Activated T-cell treated with anti-CD3 and anti-CD28 coated beads, Interleukin-2, amount 50 U/mL, for 4 hours (primary cell): ENCODE measurements at places on chromosomes 5 and 9.
A peak's percentile ranks its signal among the peaks of the same experiment; 100 is the strongest.

- DNase-seq, result no peak
Observed at GRCh38 chr5:5483880-5484598, 61.6 kb downstream of the ICE1 start.

DNA sequence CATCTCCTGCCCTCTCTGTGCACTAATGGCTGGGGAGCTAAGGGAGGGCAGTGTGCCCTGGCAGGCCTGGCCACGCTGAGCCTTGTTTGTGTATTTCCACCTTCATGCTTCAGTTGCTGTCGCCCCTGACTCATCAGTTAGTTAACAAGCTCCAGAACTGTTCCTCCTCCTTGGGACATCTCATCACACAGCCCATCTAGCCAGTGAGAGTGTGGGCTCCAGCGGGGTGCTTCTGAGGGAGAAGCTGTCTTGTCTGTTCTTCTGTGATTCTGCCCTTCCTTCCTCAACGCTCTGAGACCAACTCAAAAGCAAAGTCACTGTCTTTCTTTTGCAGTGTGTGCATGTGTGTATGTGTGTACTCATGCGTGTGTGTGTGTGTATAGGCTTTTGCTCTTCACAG is 58.3 kb upstream of the CPEB4 start:
- no peak for DNase-seq

DNA sequence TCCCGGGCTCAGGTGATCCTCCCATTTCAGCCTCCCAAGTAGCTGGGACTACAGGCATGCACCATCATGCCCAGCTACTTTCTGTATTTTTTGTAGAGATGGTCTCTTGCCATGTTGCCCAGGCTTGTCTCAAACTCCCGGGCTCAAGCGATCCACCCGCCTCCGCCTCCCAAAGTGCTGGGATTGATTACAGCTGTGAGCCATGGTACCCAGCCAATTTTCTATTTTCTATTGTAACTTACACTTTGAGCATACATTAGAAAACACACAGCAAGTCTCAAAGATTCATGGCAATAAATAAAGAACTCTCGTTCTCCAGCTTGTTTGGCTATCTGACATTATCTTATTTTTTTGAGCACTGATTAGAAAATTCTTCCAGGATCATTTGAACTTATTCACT is 228.7 kb downstream of the ADAMTS6 start:
- no peak for DNase-seq

DNA sequence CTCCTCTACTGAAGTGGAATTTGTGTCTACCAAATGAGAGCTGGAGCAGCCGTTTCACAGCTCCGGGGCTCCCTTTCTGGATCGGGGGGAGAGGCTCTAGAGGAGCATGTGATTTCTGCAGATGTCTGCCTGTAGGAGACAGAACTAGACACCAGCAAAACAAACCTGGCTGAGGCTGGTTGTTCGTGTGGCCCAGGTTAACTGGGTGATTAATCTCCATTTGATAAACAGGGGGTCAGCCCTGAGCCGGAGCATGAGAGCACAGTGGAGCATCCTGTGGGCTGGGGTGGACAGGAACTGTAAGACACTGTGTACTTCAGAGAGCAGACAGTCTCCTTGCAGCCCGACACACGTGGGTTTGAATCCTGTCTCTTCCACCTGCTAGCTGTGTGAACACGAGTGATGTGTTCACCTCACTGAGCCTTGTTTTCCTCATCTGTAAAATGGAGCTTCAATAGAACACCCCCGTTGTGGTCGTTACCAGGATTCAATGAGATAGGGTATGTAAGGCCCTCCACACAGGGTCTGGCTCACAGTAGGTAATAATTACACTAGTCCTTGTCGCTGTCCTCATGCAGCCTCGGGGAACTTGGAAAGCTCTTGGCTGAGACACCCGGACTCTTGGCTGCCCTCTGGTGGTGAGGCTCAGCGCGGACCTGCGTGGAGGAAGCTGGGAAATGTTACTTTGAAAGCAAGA is 12.9 kb downstream of the CXCL14 start:
- peak; percentile 53 for DNase-seq

DNA sequence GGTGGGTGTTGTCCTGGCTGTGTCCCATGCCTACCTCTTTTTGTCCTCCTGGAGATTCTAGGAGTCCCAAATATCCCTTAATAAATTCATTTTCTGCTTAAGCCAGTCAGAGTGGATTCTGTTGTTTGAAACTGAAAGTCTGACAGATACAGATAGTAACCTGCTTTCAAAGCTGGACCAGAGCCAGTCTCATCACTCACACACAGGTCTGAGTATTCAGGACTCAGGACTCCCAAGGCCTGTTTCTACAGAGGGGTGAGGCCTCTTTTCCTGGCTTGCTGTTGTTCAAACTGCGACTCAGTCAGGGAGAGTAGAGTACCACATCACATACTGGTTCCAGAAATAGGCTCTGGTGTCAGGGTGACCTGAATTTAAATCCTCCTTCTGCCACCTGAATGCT is 190.1 kb downstream of the PAX5 start:
- no peak for DNase-seq

DNA sequence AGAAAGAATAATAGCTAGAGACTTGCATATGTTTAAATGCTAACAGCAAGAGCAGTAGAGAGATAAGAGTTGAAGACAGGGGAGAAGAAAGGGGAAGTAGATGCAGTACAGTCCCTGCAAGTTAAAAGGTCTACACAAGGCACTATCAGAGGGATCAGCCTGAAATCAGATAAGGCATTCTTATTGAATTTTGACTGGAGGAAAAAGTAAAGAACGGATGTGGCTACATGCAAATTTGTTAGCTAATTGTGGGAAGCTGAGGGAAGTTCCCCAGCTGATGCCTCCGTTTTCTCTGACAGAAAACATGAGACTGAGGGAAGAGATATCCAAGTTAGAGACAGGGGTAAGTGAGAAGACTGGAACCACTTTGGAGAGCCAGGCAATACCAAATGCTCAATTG is 12.9 kb upstream of the RHOBTB3 start:
- DNase-seq, result no peak

DNA sequence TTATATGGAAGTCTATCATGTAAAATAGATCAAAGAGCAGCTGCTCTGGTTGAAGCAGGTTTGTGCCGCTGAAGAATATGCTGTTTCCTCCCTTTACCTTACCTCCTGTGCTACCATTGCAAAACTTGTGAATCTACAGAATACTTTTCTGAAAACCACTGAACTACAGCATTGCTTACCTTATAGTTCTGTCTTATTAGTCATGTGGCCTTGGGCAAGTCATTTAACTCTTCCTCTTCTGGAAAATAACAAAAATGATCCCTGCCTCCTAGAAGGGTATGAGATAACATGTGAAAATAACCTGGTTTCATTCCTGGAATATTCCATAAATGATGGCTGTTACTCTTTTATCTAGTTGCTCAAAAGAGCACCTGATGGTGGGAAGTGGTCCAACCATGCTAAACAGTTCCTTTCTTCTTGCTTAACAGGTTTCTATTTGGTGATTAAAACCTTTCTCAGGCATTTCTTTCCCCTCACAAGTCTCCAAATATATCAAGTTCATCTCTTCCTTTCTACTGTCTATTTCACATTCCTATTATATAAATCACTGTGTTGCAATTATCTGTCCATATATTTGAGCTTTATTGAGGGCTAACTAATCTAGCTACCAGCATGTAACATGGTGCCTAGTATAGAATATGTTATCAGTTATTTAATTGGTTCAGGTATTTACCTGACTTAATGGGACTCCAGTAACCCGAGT is 15.0 kb downstream of the TRIM32 start:
- DNase-seq, result no peak

DNA sequence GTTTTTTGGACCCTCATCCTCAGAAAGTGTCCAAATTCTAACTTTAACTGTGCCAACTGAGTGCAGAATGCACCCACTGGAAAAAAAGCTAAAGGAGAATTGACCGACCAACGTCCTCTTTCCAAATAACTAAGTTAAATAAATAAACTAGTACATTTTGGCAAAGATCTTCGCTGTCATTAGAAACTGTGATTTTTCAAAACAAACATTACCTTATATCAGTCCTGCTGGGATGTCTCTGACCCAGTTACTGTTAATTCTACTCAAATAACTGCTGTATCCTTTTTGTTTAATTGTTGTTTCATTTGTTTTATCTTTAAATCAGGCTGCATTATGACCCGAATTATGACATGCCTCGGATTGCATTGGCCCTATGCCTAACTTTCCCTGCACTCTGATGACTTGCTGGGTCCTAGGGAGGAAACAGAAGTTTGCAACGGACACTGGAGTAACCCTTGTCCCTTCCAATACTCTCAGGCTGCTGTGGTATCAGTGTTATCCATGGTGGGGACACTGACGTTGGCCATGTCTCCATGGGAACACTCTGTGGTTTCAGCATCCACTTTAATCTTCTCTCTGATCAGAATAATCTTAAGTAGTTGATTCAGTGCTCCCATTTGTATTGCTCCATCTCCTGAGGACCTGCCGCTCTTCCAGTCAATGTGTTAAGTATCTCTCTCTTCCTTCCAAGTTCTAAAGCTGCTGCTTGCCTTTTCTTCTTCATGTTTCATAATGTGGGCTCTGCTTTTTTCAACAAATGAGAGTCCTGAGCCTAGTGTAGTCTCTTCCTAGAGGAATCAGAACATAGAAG is 11.1 kb upstream of the IFNA5 start:
- no peak for DNase-seq

- no peak for DNase-seq
Observed at GRCh38 chr5:9845185-9845584, 215.0 kb upstream of the TAS2R1 start.

- DNase-seq, result no peak
Observed at GRCh38 chr5:89830691-89831090, 578.9 kb downstream of the CETN3 start.

GRCh38 chr5:79181419-79182022 is 54.4 kb upstream of the JMY start:
- no peak for DNase-seq

GRCh38 chr5:96114736-96115135 is 153.1 kb upstream of the ELL2 start:
- no peak for DNase-seq

DNA sequence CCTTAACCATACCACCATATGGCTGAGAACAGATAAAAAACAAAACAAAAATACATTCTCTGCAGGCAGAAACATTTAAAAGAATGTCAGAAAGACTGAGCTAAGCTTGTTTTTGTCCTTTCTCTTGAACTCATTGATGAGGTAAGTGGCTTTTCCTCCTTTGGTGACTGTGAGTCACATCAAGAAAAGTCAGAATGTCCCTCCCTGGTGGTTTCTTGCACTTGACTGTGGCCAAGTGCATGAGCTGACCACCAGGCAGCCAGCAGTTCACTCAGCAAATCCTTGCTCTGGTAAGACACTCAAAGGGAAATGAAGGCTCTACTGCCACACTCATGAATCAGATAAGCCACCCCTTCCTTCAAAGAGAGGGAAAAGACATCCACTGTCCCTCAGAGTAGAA is 970.9 kb downstream of the TAF11L14 start:
- no peak for DNase-seq

- no peak for DNase-seq
Observed at GRCh38 chr9:74132986-74133385, 364.1 kb upstream of the RORB start.

GRCh38 chr5:34742061-34742460 is 85.9 kb downstream of the RAI14 start:
- DNase-seq, result no peak

DNA sequence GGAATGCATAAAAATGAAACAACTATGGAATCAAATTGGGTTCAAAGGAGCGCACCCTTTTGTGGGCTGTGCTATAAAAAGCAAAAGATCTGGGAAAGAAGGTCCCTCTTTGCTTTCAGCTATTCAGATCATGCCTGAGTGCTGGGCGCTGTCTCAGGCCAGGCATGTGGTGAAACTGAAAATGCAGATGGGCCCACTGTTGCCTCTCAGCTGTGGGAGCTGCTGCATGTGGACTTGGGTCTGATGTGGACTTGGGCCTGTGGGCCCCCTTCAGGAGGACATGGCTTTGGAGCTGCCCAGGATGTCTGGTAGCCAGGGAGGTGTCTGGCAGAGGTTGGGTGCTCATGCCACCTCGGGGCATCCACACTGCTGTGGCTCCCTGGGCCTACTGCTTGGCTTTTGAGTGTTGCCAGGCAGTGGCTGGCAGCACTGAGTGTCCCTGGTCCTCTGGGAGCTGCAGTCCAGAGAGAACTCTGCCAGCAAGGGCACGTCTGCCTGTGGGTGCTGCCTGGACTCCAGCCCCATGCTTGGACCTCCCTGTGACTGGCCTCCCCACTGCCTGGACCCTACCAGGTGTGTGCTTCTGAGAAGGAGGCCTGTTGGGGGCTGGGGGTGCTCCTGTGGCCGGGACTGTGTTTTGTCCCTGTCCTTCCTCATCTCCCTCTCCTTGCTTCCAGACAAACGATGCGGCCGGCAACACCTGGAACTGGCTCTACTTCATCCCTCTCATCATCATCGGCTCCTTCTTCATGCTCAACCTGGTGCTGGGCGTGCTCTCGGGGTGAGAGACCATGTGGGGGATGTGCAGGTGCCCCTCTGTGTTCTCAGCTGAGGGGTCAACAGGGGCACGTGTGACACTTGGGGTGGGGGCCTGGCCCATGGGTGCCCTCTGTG is 74.3 kb downstream of the CACNA1B start:
- no peak for DNase-seq

DNA sequence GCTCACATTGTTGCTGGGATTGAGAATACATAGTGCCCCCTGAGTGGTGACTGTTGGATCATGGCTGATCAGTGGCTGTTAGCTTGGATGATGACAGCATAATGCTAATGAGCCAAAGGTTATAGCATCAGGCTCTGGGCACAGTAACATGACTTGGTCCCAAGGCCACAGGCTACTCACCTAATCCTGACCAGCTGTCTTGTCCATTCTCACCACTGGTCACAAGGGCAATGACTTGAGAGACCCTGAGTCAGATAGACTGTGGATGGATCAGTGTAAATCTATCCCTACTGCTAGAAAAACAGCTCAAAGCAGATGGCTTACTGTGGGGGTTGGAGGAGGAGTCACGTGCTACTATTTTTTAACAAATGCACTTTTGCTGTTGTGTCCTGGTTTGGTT is 74.7 kb downstream of the AOPEP start:
- DNase-seq, result no peak

- no peak for DNase-seq
Observed at GRCh38 chr9:127075624-127076372, 46.6 kb downstream of the ANGPTL2 start.

DNA sequence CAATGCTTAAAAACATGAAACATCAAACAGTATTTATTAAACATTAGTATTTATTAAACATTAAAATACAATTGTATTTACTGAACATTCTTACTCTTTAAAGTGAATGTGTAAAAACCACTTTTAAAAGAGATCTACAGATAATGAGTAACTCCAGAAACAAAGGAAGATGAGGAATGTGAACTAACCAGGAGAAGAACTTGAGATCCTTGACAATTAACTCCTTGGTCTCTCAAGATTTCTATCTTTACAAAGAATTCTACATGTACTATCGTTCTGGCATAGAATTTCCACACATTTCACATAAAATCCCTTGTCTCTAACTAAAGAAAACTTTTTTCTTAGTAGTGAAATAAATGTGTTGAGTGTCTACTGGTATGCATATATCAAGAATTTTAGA is 28.7 kb upstream of the IFNE start:
- no peak for DNase-seq

DNA sequence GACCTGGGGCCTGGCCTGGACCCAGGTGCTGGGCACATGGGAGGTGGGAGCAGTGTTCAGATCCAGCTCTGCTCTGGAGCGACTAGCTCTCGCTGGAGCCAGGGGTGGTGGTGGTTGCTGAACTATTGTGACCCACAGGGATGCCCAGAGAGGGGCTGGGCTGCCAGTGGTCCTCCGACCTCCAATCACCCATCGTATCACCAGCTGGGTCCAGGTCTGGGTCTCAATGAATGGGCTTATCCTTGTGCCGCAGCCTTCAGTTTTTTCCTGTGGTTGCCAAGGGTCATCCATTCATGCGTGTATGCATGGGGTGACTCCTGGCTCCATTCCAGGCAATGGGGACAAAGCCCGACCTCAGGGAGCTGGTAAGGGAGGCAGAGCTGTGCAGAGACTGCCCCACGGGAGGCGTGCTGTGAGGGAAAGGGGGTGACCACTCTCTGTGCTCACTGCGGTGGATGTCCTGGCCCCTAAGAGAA is 68.6 kb upstream of the RNF130 start:
- no peak for DNase-seq
